ENCODE measurements at places on chromosomes 5 and 9.
A peak's percentile ranks its signal among the peaks of the same experiment; 100 is the strongest.

DNA sequence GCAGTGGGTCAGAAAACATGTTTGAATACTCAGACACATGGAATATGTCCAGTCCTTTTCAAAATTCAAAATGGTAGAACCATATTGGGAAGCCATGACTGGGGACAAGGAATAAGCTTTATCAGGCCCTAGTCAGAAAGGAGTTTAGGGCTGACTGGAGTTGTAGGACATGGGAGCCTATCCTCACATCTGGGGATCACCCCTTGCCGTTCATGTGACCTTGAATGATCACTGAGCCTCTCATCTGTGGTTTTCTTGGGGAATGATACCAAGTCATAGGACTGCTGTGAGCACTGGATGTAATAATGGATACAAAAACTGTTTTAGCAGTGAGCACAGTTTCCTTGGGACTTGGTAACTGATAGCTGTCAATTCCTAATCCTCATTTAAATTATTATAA, 84.7 kb downstream of the IQGAP2 start:
- DNase-seq = no peak

DNA sequence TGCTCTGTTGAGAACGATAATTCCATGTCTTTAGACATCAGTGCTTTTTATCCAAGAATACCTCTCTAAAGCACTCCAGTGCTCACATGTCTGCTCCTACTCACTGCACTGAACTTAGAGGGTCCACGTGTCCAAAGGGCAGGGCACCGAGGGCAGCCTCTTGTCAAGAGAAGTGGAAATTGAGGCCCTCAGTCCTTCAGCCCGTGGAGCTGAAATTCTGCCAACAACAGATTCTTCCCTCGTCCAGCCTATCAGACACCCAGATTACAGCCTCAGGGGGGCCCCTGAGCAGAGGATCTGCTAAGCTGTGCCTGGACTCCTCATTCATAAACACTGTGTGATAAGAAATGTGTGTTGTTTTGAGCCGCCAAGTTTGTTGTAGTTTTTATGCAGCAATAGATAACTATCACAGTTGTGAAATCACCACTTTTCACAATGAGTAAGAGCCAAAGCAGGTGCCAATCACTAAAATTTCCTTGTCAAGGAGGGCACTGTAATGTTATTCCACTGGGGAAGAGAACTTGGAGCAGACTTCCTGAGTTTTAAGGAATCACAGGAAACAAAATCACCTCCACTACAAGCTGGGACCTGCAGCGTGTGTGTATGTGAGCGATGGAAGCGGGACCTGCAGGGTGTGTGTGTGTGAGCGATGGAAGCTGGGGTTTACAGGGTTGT, 58.8 kb upstream of the IGFBPL1 start:
- peak; percentile 48 for DNase-seq

GRCh38 chr5:168156170-168156569, 135.3 kb upstream of the WWC1 start:
- DNase-seq = no peak

DNA sequence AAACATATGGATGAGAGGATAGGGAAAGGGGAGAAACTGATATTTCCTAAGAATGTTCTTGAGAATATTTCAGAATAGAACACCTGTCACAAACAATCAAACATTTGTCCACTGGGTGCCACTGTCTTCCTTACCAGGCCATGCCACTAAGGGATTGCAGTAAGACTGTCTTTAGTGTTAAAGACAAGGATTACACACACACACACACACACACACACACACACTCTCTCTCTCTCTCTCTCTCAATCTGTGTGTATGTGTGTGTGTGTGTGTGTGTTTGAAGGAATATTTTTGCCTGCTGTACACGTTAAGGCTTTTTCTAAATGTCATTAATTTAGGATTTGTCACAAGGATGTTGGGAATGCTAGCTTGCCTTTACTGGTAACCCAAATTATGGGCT, 54.4 kb downstream of the CCDC192 start:
- DNase-seq = no peak

- DNase-seq = peak; percentile 73
Observed at GRCh38 chr9:77712533-77713130, 64.5 kb upstream of the GNA14 start.

GRCh38 chr5:174531782-174532191, 192.6 kb upstream of the MSX2 start:
- DNase-seq = no peak

GRCh38 chr9:113393281-113393680, 7.8 kb downstream of the ALAD start:
- no peak for DNase-seq

DNA sequence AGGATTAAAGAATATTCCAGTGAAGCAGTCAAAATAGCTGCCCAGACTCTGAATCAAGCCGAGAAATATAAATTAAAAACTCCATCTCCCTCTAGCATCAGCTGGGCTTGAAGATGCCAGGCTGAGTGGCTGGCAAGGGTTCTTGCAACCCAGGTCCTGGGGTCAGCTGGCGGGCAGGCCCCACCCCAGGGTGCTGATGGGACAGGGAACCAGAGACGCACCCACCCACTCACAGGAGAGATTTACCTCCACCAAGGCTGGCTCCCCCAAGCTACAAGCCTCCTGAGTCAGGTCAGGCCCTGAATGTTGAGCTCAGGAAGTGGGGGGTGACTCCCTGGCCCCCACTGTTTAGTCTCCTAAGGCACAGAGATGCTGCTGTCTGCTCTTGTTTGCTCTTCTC, 83.9 kb upstream of the HSPA9 start:
- no peak for DNase-seq

- no peak for DNase-seq
Observed at GRCh38 chr9:98774746-98775145, 21.6 kb downstream of the ANKS6 start.

DNA sequence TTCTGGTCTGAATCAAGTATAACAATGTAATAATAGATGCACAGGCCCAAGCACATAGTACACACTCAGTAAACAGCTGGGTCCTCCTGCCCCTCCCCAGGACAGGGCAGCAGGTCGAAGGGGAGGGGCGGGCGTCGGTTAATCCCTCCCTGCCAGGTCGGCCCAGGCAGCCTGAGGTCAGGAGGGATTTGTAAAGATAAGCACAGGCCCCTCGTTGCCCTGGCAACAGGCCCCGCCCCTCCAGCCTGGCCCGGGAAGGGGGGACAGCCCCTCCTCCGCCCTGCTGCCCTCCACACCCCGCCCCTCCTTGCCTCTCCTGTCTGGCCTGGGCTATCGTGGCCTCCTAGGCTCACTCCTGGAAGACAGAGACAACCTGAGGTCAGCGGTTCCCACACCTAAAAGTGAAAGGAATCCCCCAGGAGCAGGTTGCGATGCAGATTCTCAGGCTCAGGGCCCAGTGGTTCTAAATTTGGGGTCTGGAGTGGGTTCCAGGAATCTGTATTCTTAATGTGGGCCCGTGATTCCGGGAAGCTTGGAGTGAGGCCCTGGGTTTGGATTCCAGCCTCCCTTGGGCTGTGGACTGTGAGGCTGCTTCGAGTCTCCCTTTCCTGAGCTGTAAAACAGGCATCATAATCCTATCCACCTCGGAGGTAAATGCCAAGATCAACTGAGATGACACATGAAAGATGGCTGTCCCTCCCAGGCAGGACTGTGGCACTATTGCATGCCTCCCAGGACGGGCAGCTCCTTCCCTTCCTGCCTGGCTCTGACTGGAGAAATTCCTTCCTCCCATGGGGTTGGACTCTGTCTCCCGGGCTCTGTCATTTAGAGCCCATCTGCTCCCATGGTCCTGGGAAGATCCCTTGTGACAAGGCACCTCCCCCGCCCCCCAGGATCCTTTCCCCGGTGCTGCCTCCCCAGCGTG, 4.4 kb downstream of the CRB2 start:
- DNase-seq = no peak

DNA sequence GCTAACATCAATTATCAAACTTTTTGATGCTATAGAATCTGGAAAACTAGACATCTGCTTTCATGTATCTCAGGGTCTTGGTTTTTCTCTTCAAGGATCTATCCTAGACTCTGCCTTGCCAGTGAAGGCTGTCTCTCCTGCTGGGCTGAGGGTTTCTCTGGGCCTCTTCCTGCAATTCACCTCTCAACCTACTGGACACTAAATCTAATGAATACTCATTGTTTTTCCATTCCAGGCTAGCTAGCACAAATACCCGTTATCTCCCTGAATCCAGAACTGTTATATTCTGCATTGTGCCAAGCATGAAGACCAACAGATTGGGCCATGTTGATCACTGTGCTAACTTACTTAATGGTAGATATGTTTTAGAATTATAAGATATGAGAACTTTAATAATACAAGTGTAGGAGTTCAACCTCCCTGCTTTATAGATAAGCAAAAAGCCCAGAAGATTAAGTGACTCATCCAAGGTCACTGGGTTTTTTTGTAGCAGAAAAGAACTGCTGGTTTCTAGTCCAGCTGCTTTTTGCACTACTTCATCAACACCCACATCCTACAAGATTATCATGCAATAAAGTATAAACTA, 56.5 kb upstream of the RNF38 start:
- DNase-seq = no peak

- DNase-seq = no peak
Observed at GRCh38 chr5:14225173-14225834, 82.2 kb downstream of the TRIO start.

- DNase-seq = no peak
Observed at GRCh38 chr5:57950616-57951228, 468.1 kb upstream of the ACTBL2 start.

DNA sequence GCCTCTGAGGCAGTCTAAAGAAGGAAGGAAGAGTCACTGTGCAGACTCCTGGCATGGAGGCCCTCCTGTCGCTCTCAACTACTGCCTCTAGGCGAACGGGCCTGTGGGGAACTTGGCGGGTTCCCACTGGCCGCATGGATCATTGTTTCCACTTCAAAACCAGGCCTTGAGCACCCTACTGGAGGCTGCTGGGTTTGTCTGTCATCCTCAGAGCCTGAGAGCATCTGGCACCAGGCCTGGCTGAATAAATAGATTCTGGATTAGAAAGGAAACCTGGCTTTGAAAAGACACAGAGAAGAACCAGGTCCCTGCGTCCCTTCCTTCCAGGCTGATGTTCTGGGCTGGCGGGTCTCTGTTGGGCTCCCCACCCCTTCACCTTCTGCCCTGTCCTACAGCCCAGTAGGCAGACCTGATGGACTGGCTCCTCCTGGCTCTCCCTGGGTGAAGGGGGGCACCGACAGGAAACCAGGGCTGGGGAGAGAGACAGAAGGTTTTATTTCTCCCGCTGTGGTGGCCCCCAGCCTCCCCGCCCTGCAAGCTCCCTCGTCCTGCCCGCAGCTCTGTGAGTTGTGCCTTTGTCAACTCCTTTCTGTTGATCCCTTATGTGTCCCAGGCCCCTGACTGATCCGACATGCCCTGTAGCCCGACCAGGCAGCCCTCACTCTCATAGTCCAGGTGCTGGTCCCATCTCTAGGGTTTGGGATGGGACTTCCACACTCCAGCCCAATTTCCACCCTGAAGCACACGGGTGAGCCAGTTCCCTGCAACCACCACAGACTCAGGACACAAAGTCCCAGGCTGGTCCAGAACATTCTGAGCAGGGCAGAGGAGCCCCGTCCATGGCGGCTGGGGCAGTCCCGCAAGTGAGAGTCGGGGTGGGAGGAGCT, 50.1 kb downstream of the ADAMTS2 start:
- DNase-seq = no peak

DNA sequence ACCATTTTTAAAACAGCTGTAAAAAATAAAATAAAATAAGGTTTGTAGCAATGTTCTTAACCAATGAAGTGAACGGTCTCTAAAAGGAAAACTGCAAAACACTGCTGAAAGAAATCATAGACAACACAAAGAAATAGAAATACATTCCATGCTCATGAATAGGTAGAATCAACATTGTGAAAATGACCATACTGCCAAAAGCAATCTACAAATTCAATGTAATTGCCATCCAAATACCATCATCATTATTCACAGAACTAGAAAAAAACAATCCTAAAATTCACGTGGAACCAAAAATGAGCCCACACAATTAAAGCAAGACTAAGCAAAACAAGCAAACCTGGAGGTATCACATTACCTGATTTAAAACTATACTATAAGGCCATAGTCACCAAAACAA, 67.6 kb upstream of the RGMB start:
- DNase-seq = no peak

DNA sequence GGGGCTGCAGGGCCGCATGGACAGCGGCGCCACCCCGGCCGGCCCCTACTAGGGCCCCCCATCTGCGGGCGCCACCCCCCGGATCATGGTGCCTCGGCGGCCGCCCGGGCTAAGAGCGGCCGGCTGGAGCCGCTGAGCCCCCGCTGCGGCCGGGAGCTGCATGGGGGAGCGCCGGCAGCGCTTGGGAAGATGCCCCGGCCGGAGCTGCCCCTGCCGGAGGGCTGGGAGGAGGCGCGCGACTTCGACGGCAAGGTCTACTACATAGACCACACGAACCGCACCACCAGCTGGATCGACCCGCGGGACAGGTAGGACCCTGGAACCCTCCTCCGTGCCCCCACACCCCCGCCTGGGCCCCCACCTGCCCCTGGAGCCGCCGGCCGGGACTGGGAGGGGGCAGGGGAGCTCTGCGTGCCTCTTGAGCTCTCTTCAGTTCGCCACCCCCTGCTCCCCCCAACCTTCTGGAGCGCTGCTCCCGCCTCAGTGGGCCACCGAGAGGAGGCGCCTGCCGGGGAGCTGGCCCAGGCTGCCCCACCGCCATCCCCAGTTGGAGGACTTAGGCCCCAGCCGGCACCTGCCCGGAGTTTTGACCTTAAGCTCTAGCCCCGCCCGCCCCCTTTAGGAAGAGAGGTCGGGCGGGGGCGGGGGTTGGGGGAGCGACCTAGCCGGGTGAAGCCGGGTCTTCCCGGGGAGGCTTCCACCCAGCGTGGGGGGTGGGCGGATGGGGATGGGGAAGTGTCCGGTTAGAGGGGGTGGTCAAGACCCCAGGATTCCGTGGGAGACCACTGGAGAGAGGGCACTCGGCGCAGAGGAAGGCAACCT, 730 bp downstream of the WWC1 start:
- DNase-seq = no peak

DNA sequence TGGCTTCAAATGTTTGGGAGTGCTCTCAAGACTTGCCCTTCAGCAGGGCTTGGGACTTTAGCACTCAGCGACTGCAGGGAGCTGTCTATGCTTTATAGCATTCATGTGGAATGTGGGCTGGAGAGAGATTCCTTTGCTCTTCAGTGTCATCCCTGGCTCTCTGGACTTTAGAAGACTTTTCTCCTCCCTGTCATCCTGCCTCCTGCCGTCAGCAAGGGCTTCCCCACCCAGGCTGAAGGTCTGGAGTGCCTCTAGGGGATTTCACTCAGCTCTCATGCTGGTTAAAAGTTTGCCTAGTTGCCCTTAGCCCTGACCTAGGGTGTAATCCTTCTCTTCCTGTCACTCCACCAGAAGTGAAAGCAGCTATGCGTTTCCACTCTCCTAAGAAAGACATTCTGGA, 210.9 kb downstream of the FRMD3 start:
- no peak for DNase-seq

GRCh38 chr5:122982376-122982775, 54.1 kb downstream of the PPIC start:
- no peak for DNase-seq

GRCh38 chr5:178398901-178399700, 166.5 kb upstream of the PHYKPL start:
- no peak for DNase-seq

- peak; percentile 11 for DNase-seq
Observed at GRCh38 chr5:107388141-107388861, 282.4 kb downstream of the EFNA5 start.

Data from keratinocyte (primary cell).